Fibroblast of skin of left biceps (primary cell): ENCODE measurements at places on chromosomes 11 and 22.

DNA sequence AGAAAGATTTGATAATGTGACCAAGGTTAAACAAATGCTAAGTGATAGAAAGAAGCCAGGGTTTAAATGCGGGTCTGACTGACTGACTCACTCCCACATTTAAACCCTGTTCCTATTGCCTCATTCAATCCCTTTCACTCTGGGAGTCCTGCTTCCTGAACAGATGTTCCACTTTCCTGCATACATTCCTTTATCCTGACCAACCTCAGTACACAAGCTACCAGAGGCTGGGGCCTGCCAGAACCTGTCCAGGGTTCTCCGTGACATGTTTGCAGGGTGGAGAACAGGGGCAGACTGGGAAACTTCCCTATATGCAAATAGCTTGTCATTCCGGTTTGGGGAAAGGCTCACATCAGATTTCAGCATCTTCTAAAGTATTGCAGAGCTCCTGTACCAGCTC, 3.0 kb upstream of the ANKK1 start:
- DNase-seq, result peak; percentile 65

GRCh38 chr11:59191890-59192289, 20.0 kb downstream of the DTX4 start:
- DNase-seq, result no peak

DNA sequence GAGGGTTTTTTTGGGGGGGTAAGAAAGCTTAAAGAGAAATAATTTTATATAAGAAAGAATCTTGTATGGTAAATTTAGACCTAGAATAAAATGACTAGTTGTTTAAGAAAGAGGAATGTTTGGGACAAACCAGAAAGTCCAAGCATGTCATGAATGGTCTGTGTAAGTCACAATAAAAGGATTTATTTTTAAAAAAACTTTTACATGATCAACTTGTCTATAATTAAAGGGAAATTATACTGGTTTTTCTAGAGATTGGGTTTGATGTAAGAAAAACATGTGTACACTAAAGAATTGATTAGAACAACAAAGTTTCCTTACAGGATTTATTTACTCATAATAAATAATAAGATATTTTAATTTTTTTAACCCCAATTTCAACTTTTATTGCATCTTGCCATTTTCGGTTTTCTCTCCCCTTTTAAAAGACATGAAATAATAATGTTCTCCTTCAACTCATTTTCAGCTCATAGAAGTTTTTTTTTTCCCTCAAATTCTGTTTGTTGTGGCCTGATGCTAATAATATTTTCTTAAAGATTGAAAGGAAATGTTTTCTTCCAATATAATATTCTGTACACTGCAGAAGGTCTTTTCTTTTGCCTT, 35.4 kb upstream of the INCENP start:
- no peak for DNase-seq

DNA sequence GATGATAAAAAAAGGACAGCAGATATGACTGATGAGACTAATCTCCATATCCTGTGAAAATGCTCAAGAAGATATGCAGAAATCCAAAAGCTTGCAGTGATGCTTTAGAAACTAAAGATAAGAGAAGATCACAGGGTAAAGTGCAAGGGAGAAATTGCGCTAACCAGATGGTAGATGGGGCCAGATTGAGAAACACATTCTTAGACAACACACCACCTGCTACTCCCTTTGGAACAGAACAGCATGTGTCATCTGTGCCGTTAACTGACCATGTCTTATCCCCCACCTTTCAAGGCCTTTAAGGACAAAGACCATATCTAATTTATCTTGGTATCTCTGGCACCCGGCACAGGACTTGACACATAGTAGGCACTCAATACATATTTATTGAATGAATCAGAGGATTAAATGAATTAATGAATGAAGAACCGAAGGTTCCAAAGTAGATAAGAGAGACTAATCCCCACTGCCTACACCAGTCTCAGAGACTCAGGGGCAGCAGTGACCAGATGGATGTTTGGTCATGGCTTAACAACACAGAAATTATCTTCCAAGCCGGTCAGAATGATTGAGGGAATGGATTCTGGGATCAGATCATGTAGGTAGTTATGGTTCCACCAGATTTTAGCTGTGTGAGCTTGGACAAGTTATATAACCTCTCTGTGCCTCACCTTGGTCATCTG, 12.3 kb upstream of the P2RY2 start:
- no peak for DNase-seq

DNA sequence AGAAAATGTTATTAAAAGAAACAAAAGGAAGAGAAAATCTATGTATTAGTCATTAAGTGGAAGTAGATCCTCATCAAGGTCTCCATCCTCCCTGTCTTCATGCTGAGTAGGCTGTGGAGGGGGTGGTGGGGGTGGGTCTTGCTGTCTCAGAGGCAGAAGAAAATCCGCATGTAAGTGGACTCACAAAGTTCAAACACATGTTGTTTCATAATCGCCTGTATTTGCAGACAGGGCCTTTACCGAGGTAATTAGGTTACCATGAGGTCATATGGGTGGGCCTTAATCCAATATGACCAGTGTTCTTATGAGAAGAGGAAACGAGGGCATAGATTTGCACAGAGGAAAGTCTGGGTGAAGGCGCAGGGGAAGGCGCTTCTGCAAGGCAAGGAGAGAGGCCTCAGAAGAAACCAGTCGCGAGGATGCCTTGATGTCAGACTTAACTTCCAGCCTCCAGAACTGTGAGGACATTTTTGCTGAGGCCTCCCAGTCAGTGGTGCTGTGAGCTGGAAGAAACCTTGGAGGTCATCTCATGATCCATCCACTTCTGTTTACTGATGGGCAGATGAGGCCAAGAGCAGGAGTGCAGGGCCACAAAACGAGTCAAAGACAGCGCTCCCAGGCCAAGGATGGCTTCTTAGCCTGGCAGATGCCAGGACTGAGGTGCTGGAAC, 49.3 kb upstream of the THY1 start:
- DNase-seq, result no peak

DNA sequence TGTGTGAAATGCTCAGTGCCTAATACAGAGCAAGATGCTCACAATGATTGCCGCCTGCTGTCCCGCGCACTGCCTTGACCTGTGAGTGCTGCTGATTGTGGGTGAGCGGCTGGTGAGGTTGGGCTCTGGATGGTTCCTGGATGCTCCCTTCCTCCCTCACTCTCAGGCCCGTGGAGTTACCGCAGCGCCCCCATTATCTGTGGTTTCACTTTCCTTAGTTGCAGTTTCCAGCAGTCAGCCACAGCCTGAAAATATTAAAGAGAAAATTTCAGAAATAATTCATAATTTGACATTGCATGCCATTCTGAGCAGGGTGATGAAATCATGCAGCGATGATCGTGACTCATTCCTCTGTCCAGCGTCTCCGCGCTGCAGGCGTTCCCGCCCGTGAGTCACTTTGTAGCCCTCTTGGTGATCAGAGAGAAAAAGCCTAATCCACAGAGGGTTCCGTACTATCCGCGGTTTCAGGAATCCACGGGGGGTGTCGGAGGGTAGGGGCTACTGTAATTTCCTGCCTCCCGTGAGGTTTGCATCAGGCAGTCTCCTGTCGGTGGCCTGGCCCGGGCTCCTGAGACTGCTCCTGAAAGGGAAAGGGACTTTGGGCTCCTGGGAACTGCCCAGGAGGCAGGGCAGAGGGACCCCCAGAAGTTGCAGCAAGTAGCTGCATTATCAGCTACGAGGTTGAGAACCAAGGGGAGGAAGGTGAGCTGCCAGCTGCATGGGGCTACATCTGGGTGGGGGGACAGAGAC, 10.6 kb downstream of the RPL3 start:
- DNase-seq, result peak; percentile 92

DNA sequence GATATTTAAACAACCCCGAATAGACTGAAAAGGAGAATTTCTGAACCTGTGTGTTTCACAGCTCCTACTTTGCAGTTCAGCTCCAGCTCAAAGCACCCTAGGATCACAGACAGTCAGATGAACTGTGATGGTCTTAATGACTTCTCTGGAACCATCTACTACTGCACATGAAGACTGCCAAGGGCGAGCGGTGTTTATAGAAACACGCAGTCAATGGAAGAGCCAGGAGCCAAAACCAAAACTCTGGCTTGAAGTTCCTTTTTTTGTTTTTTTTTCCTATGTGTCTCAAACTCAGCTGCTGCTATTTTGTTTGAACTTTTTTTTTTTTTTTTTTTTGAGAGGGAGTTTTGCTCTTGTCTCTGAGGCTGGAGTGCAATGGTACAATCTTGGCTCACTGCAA, 382.6 kb upstream of the SYN3 start:
- DNase-seq, result no peak

- DNase-seq, result no peak
Observed at GRCh38 chr22:47144076-47144765, 381.8 kb downstream of the TBC1D22A start.

DNA sequence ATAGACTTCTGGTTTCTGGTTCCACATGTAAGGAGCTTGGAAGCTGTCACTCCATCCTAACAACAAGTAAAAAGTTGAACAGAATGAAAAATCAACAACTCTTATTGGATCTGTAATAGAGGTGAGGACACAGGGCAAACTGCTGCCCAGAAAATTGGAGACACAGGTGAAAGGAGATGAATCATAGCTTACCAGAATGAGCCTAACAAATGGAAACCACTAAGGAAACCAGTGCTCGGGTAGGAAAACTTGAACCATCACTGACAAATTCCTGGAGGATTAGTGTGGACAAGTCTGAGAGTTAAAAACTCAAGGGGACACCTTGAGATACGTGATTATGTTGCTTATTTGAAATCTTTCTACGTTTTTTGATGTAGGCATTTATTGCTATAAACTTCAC, 52.1 kb downstream of the GDPD4 start:
- no peak for DNase-seq

GRCh38 chr11:60857378-60858232, 1.9 kb upstream of the PTGDR2 start:
- no peak for DNase-seq

DNA sequence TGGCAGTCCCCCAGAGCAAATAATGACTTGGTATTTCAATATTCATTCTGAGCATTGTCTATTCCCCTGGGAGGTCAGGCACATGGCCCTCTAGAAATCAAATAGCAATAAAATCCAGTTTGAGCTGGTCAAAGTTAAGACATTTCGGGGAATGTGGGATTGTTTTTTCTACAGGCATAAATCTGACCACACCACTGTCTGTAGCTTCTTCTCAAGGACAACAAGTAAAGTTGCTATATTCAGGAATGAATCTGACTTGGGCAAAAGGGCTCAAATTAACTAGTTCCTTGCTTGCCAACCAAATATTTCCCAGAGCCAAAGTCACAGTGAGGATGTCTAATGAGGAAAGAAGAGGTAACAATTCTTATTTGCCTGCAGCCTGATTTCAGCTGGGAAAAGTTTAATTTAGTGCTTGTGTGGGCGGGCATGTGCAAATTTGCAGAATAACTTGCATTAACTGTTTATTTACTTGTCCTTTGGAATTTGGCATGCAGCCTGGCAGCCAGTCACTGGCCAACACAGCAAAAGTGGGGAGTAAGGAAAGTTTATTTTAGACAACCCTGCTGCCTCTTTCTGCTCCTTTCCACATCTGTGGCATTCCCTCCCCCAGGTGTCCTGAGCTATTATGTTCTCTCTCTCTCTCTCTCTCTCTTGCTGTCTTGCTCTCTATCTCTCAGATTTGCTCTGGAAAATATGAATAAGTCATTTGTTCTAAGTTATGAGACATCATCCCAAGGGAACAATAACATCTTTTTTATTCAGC, 51.2 kb upstream of the ARHGAP20 start:
- peak; percentile 13 for DNase-seq

DNA sequence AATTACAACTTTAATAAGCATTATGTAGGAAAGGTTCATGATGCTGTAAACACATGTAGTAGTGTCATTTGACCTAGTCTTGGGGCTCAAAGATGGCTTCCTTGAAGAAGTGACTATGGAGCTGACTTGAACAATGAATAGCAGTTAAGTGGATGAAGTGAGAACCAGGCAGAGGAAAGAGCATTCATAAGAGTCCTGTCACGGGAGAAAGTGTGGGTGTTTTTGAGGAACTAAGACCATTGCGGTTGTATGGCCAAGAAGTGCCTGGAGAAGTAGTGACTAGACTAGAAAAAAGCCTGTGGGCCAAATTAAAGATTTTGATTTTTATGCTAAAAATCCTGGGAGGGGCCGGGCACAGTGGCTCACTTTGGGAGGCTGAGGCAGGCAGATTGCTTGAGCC, 7.2 kb upstream of the IL18BP start:
- DNase-seq, result no peak

GRCh38 chr11:73656985-73657384, 10.6 kb downstream of the PLEKHB1 start:
- DNase-seq, result no peak

- no peak for DNase-seq
Observed at GRCh38 chr11:36164506-36165250, 124.5 kb downstream of the COMMD9 start.

GRCh38 chr11:31799435-31800397, 11.4 kb downstream of the PAX6 start:
- DNase-seq, result no peak

DNA sequence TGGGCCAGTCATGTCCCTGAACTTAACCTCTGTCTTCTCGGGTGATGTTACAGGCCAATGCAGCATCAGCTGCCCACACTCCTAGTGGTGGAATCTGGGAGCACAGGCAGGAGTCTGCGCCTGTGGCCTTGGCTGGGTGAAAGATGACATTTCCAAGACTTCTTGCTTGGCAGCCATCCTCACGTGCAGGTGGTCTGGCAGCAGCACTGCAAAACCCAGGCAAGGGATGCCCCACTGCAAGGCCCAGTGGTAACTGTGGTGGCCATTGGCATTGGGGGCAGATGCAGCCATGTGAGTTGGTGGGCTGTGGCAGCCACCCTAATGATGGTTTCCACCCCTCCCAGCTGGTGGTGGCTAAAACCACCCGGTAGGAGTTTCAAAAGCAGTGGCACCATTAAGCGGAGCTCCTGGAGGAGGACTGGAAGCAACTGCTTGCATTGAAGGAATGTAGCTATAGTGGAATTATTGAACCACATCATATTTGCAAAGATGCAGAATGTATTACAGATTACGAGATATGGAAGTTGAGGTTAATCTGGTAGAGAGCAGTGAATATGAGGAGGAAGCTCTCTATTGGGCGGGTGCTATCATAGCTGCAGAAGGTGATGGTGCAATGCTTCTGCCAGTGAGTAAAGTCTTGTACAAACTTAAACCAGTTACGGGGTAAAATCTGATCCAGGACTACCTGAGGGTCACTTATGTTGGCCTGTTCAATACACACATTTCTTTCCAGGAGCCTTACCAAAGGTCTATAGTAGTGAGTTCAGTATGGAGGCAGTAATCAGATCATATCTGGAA, 120.7 kb upstream of the TOP3B start:
- no peak for DNase-seq

GRCh38 chr11:48006301-48006992, 26.1 kb downstream of the PTPRJ start:
- DNase-seq, result no peak
